A673 (cell line): ENCODE measurements at places on chromosomes 16 and 17. TPM values are rescaled to one million over a fixed set of nuclear protein-coding genes. Genes with fewer than 3 reads are reported as not detected.

Gene CDH11
- total RNA-seq: 297 and 319 TPM in 2 replicates

Gene POLDIP2
- total RNA-seq: 115 TPM in 2 replicates

Gene IRF8
- total RNA-seq: 0.19 TPM in 1 of 2 replicates, not detected in the other

Gene MEOX1
- total RNA-seq: 0.82 and 1.1 TPM in 2 replicates

Gene TBC1D3C
- total RNA-seq: not detected in 2 replicates

Gene HSD17B2
- 3.2 and 4.9 TPM in 2 replicates for total RNA-seq

Gene HID1
- total RNA-seq: 1.2 and 2.9 TPM in 2 replicates

Gene KRTAP2-1
- total RNA-seq: not detected in 2 replicates

GRCh38 chr16:27379919-27380318 is 22.1 kb upstream of the IL21R start:
- no peaks in the 10 kb centered on the region for H3K4me1 ChIP-seq
- H3K27ac ChIP-seq: no peak overlapping the region
- DNase-seq: no peak
- H3K36me3 ChIP-seq: no peaks in the 10 kb centered on the region
- no peak overlapping the region for H3K4me3 ChIP-seq

GRCh38 chr16:81174644-81175324 is 63.7 kb upstream of the BCO1 start:
- H3K27me3 ChIP-seq: no peaks in the 10 kb centered on the region
- H3K27ac ChIP-seq: no peak overlapping the region
- DNase-seq: no peak
- no peaks in the 10 kb centered on the region for H3K36me3 ChIP-seq
- no peak overlapping the region for H3K4me3 ChIP-seq

- no peaks in the 10 kb centered on the region for H3K4me1 ChIP-seq
- no peak overlapping the region for H3K27ac ChIP-seq
- no peaks in the 10 kb centered on the region for H3K36me3 ChIP-seq
- no peak for DNase-seq
- H3K27me3 ChIP-seq: no peaks in the 10 kb centered on the region
- no peak overlapping the region for H3K4me3 ChIP-seq
These were observed 30.8 kb upstream of the SPACA3 start for GRCh38 chr17:32960815-32961214.

GRCh38 chr16:14494396-14494966 is 135.6 kb downstream of the PARN start:
- H3K4me3 ChIP-seq: no peak overlapping the region
- no peaks in the 10 kb centered on the region for H3K27me3 ChIP-seq
- H3K4me1 ChIP-seq: peaks cover 7% of the 10 kb centered on the region
- no peak overlapping the region for H3K27ac ChIP-seq
- DNase-seq: no peak

DNA sequence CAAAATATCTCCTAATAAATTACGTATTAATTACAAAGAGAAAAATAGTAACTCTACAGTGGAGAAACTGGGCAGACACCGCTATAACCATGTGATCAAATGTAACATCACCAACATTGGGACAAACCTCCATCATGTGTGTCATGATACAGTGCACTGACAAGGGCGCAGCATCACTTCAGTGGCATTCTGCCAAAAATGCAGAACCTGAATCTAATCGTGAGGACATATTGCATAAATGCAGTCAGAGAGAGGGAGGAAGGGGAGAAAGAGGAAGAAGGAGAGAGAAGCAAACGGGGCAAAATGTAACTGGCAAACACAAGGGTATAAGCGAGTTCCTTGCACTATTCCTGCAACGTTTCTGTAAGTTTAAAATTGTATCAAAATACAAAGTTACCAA is 74.2 kb upstream of the MARCHF10 start:
- no peak for DNase-seq
- peaks cover 5% of the 10 kb centered on the region for H3K4me1 ChIP-seq
- no peak overlapping the region for H3K27ac ChIP-seq
- no peaks in the 10 kb centered on the region for H3K36me3 ChIP-seq
- no peaks in the 10 kb centered on the region for H3K27me3 ChIP-seq

DNA sequence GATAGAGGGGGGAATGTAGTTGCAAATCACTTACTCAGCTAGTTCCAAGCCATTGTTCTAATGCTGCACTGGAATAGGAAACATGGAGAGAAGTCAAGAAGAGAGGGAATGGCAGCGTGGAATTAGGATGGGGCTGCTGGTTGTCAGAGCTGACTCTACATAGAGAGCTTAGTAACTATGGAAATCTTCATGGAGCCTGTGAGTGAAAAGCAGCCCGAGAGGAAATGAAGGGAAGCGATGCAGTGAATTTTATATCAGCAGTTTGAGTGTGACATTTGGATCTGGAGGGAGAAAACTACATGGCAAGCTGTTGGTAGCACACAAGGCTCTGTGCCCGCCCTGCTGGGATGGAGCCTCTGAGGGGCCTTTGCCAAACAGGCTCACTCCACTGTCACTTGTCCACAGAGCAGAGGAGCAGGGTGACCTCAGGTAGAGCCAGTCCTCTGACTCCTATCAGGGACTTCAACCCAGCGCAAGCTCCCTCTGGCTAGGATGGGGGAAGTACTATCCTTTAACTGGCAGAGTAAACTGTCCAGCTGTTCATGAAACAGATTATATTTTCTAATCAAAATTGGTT is 27.9 kb upstream of the PMFBP1 start:
- no peak overlapping the region for H3K27ac ChIP-seq
- no peaks in the 10 kb centered on the region for H3K27me3 ChIP-seq
- H3K36me3 ChIP-seq: no peaks in the 10 kb centered on the region

GRCh38 chr17:1868090-1868489 is 38.3 kb downstream of the RPA1 start:
- H3K27me3 ChIP-seq: no peaks in the 10 kb centered on the region
- H3K4me1 ChIP-seq: no peaks in the 10 kb centered on the region
- H3K27ac ChIP-seq: no peak overlapping the region
- H3K36me3 ChIP-seq: peaks cover 9% of the 10 kb centered on the region

- peaks cover 18% of the 10 kb centered on the region for H3K36me3 ChIP-seq
- peaks cover 6% of the 10 kb centered on the region for H3K4me1 ChIP-seq
- no peak overlapping the region for H3K27ac ChIP-seq
- no peak for DNase-seq
- H3K27me3 ChIP-seq: no peaks in the 10 kb centered on the region
- H3K4me3 ChIP-seq: no peak overlapping the region
These were observed 24.8 kb downstream of the KLHDC4 start for GRCh38 chr16:87740909-87741424.

- peak; percentile 58 for DNase-seq
- peaks cover 15% of the 10 kb centered on the region for H3K4me1 ChIP-seq
- no peaks in the 10 kb centered on the region for H3K27me3 ChIP-seq
- no peak overlapping the region for H3K4me3 ChIP-seq
- H3K27ac ChIP-seq: no peak overlapping the region
These were observed 11.1 kb downstream of the TSPOAP1 start for GRCh38 chr17:58317421-58318064.

GRCh38 chr17:19876529-19877161 is 8.9 kb upstream of the ULK2 start:
- no peak for DNase-seq
- no peaks in the 10 kb centered on the region for H3K4me1 ChIP-seq
- H3K36me3 ChIP-seq: no peaks in the 10 kb centered on the region
- H3K27ac ChIP-seq: no peak overlapping the region

- no peaks in the 10 kb centered on the region for H3K27me3 ChIP-seq
These were observed 29.7 kb upstream of the MYLK3 start for GRCh38 chr16:46777804-46778203.

- peak; percentile 85 for DNase-seq
- H3K4me1 ChIP-seq: peaks cover 22% of the 10 kb centered on the region
- peak within 1 kb of the TSS; percentile 72 for H3K27ac ChIP-seq
- peak within 1 kb of the TSS; percentile 63 for H3K4me3 ChIP-seq
These were observed at the start of gene MYO18A for GRCh38 chr17:29180034-29180787. MYO18A (minus strand) TSS chr17:29180398; CDS start chr17:29166940, 13,458 bp downstream.

DNA sequence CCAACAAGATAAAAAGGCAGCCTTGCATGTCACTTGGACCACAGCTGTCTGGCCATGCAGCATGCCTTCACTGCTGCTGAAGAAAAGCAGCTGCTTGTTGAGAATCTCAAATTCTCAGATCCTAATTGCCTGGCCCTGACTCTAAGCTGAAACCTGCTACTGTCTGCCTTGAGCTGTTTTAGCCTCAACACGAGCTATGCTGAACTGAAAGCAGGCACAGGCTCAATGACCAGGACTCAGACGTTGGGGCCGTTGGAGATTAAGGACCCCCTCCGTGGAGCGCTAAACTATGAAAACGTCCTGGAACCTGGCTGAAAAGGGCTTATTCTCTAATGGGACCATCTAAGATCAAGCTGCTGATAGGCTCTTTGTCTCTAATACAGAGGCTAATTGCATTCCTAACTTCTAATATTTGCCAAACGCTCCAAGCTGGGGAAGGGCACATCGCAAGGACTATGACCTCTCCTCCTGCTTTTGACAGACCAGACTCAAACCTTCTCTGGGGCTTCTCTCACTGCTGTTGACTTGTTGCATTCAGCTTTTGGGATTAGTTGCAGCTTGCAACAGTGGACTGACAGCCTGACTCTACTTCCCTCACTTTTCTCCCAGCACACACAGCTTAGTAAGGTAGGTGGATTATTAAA is 4.6 kb upstream of the PLK1 start:
- H3K36me3 ChIP-seq: peaks cover 14% of the 10 kb centered on the region
- peaks cover 4% of the 10 kb centered on the region for H3K4me1 ChIP-seq

DNA sequence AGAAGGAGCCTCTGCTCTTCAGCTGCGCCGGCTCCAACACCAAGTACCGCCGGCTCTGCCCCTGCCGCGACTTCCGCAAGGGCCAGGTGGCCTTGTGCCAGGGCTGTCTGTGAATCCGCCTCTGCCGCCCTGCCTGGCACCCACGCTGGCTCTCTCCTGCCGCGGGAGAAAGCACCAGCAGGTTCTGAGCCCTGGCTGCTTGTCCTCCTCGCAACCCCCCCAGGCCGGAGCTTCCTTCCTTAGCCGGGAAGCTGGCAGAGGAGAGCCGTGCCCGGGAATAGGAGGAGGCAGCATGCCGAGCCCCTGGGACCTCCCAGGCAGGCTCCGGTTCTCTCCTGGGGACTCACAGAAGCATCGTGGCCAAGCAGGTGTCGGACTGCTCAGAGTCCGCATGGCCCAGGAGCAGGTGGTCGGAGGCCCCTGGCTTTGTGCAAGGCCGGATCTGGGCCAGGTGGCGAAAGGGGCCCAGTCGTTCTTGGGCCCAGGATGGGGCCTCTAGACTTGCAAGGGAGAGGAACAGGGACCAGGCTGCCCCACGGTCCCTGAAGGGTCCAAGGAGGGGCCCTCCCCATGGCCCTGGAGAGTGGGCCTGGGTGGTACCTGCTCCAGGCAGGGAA is 80.6 kb downstream of the MGAT5B start:
- no peaks in the 10 kb centered on the region for H3K36me3 ChIP-seq
- no peaks in the 10 kb centered on the region for H3K27me3 ChIP-seq
- no peaks in the 10 kb centered on the region for H3K4me1 ChIP-seq
- no peak overlapping the region for H3K4me3 ChIP-seq

- H3K4me3 ChIP-seq: no peak overlapping the region
- DNase-seq: peak; percentile 50
- H3K4me1 ChIP-seq: no peaks in the 10 kb centered on the region
- H3K27ac ChIP-seq: no peak overlapping the region
- no peaks in the 10 kb centered on the region for H3K36me3 ChIP-seq
- no peaks in the 10 kb centered on the region for H3K27me3 ChIP-seq
These were observed 25.4 kb downstream of the DNAJA2 start for GRCh38 chr16:46947900-46948547.

GRCh38 chr17:17146786-17147406 is 59.2 kb downstream of the PLD6 start:
- DNase-seq: peak; percentile 18
- H3K27me3 ChIP-seq: no peaks in the 10 kb centered on the region
- H3K4me3 ChIP-seq: no peak overlapping the region
- H3K4me1 ChIP-seq: peaks cover 8% of the 10 kb centered on the region
- H3K27ac ChIP-seq: no peak overlapping the region
- peaks cover 73% of the 10 kb centered on the region for H3K36me3 ChIP-seq

GRCh38 chr17:41096055-41096454 is 1.9 kb downstream of the KRTAP4-8 start:
- DNase-seq: no peak
- no peaks in the 10 kb centered on the region for H3K27me3 ChIP-seq
- no peak overlapping the region for H3K4me3 ChIP-seq
- no peaks in the 10 kb centered on the region for H3K36me3 ChIP-seq

- peaks cover 7% of the 10 kb centered on the region for H3K4me1 ChIP-seq
- H3K4me3 ChIP-seq: no peak overlapping the region
- H3K36me3 ChIP-seq: no peaks in the 10 kb centered on the region
- no peak for DNase-seq
- H3K27ac ChIP-seq: no peak overlapping the region
- no peaks in the 10 kb centered on the region for H3K27me3 ChIP-seq
These were observed 6.0 kb upstream of the DPEP1 start for GRCh38 chr16:89607453-89607852.

DNA sequence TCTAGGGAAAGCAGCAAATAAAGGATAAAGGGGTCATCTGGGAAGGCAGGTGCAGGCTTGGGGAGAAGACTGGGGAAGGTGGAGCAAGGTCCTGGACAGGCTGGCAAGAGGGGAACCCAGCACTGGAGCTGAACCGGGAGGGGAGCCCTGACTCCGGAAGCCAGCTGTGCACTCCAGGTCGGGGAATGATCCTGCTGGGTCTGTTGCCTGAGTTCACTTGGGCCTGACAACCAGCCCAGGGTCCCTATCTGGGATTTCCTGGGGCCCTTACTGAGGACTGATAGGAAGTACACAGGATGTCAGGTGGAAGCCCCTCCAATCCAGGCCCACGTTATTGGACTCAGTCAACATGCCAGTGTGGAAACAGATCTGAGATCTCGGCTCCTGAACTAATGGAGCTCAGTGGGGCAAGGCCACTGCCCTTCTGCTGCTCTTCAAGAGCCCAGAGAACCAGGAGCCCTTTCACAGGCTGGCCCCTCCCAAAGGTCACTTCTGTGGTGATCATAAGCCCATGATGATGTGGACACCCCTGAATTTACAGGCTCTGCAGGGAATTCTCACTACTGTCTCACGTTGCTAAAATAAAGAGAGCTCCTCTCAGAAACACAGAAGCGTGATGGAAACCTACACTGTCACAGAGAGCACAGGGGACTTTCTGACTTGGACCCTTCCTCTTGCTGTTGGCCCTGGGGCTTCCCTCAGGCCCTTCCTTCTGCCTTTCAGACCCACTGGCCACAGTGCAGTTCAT is 19.9 kb upstream of the PITPNM3 start:
- H3K4me3 ChIP-seq: no peak overlapping the region
- peak overlapping the region; percentile 47 for H3K27ac ChIP-seq
- DNase-seq: no peak
- H3K4me1 ChIP-seq: no peaks in the 10 kb centered on the region
- H3K27me3 ChIP-seq: no peaks in the 10 kb centered on the region

DNA sequence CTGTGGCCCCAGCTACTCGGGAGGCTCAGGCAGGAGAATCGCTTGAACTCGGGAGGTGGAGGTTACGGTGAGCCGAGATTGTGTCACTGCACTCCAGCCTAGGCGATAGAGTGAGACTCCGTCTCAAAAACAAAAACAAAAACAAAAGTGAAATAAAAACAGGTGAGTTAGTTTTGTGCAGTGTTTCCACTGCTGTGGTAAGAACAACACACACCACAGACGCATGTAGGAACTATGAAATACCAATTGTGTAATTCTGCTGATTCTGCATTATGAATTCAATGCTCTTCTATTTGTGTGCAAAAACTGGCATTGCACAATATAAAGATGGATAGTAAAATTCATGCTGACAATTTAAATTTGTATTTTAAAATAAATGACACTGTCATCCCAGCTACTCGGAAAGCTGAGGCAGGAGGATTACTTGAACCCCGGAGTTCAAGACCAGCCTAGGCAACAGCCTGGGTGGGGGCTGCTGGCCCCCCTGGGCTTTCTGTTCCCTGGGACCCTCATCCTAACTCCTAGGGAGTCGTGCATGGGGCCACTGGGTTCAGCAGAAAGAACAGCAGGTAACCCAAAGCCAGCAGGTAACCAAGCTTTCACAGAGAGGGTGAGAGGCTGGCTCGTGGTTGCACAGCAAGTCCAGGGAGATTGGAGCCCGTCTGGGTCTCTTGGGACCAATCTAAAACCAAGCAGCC is 10.6 kb upstream of the RHBDF2 start:
- H3K36me3 ChIP-seq: no peaks in the 10 kb centered on the region
